ENCODE measurements at places on chromosomes 13 and 19.

- no peak for DNase-seq
These were observed 49.3 kb upstream of the GPR183 start for GRCh38 chr13:99356262-99357091.

- no peak for DNase-seq
These were observed 201.2 kb downstream of the LHFPL6 start for GRCh38 chr13:39401756-39402155.

DNA sequence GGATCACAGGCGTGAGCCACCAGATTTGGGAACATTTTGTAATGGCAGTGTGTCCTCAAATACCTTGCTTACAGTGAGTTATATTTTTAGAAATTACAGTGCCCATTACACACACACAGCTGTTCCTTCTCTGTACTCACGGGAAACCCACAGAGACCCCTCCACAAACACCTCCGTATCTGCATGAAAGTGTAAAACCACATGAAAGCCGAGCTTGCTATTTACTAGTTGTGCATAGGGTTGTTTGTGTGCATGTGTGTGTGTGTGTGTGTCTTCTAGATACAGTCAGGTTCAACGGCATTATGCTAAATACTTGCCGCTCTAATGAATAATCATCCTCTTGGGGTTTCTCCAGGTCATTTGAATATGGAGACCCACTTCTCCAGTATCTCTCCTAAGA, 22.3 kb upstream of the LILRA2 start:
- no peak for DNase-seq

GRCh38 chr19:46718157-46718933, 1.4 kb upstream of the PRKD2 start:
- DNase-seq: no peak

- no peak for DNase-seq
These were observed 12.0 kb downstream of the CD37 start for GRCh38 chr19:49347191-49347590.

- DNase-seq: no peak
These were observed 12.9 kb downstream of the SIGLECL1 start for GRCh38 chr19:51263808-51264207.

DNA sequence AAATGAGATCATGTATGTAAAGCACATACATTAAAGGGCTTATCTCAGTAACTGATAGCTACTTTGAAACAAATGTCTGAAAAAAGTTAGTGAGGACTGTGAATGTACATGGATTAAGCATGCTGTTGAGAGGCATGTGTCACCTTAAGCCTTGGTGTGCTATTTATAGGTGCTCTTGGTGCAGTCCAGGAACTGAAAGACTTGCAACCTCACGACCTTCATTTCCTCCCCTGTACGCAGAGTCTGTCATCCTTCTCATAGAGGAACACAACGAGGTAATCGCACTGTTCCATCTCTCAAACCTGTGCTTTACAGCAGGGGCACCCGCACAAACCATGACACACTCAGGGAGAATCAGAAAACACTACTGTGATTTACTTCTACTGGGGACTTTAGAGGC, 65.6 kb downstream of the UFM1 start:
- no peak for DNase-seq

Measured in HFFc6 (cell line).